Amniotic stem cell (primary cell): ENCODE measurements at places on chromosomes 4 and X.
A peak's percentile ranks its signal among the peaks of the same experiment; 100 is the strongest.

DNA sequence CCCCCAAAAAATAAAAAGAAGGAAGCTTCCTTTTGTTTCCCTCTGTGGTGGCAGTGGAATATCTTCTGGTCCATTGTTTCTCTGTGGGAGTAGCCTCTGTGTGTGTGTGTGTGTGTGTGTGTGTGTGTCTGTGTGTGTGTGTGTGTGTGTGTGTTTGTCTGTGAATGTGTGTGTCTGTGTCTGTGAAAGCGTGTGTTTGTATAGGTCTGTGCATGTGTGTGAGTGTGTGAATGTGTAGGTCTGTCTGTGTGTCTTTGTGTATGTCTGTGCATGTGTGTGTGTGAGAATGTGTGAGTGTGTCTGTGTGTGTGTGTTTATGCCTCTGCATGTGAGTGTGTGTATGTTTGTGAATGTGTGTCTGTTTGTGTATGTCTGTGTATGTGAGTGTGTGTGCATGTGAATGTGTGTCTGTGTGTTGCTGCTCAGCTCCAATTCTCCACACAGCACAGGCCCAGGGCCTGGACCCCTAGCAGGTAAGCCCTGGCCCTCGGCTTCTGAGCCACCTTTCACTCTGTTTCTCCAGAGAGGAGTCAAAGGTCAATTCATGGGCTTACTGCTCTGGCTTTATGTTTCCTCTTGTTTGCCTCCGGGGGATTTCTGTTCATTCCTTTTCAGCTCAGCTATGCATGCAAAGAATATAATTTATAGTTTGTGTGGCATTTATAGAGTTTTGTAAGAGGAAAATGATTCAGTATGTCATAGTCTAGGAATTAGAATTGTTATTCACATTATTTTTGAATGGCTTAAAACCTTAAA lies 89.8 kb downstream of the UCHL1 start:
- DNase-seq, result no peak

- DNase-seq, result no peak
Measured at GRCh38 chr4:93144644-93145043, 683.9 kb upstream of the ATOH1 start.

GRCh38 chr4:146916479-146917076 lies 29.1 kb downstream of the TTC29 start:
- peak; percentile 40 for DNase-seq

DNA sequence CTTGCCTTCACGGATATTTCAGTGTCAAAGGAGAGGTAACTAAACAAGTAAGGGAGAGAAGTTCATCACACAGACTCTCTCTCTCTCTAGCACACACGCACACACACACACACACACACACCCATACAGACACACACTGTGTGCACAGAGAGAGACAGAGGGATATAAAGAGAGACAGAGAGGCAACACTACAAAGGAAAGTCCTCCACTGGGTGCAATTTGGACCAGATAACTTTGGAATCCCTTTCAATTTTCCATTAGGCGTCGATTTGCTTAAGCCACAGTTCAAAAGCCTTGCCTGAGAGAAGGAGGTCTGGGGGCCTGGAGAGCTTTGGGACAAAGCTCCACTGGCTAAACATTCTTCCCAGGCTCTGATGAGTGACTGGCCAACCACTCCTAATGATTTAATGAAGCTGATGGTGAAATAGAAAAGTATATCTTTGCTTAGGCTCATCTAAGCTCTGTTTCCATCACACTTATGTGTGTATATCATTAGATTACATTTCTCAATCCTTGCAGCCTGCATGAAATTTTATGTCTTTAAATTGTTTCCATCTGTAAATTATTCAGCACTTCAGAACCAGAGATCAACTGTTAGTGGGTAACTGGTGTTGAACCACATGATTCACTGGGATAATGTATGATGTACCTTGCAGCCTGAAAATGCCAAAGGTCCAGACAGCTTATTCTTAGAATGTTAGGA lies 180.8 kb downstream of the MAGEB17 start:
- DNase-seq, result no peak

- DNase-seq, result no peak
Measured at GRCh38 chr4:127463883-127464282, 168.9 kb upstream of the INTU start.

- DNase-seq, result no peak
Measured at GRCh38 chrX:124488412-124489161, 142.2 kb downstream of the SH2D1A start.

GRCh38 chrX:46587753-46588171 lies 14.2 kb downstream of the CHST7 start:
- DNase-seq, result no peak

DNA sequence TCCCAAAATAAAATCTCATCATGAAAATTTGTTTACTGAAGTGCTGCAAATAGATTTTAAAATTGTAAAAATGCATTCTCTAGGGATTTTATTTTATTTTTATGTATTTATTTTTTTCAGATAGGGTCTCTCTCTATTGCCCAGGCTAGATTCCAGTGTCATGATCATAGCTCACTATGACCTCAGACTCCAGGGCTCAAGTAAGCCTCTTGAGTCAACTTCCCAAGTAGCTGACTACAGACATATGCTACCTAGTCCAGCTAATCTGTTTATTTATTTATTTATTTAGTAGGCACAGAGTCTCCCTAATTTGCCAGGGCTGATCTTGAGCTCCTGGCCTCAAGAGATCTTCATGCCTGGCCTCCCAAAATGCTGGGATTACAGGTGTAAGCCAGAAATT lies 317.7 kb upstream of the ANXA10 start:
- DNase-seq, result no peak

DNA sequence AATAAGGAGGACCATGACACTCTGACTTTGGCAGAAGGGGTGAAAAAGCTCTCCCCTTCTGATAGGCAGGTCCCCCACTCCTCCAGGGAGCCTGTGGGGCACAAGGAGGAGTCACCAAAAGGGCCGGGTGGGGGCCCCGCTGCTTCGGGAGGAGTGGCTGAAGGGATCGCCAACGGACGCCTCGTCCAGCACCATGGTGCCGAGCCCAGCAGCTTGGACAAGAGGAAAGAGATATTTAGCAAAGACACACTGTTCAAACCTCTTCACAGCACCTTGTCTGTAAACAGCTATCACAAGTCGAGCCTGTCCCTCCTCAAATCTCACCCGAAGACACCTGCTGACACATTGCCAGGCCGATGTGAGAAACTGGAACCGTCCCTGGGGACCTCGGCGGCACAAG lies 105.6 kb downstream of the STOX2 start:
- no peak for DNase-seq

- DNase-seq, result no peak
Measured at GRCh38 chrX:39304746-39305145, 503.5 kb downstream of the MID1IP1 start.

DNA sequence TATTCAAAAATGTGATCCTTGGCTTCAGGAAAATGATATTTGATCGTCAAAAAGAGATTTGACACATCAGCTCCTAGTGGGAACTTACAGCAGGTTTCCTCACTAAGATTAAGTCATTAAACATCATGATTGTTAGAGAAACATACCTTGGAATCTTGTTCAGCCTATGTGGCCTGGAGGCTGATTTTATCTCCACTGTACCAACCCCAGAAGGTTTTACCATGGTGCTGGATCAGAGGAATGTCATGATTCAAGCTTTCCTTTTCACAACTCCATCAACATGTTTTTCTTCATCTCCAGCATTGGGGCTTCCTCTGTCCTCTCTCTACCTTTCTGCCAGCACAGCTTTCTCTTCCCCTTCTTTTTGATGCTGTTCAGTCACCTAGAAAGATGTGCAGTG lies 68.4 kb upstream of the MID1IP1 start:
- DNase-seq, result no peak

GRCh38 chrX:48003758-48004457 lies at the start of gene ZNF182:
TSS of gene ZNF182 (minus strand) at chrX:48003989. CDS start at chrX:48002609, 1,380 bp downstream.
- DNase-seq, result peak; percentile 52

DNA sequence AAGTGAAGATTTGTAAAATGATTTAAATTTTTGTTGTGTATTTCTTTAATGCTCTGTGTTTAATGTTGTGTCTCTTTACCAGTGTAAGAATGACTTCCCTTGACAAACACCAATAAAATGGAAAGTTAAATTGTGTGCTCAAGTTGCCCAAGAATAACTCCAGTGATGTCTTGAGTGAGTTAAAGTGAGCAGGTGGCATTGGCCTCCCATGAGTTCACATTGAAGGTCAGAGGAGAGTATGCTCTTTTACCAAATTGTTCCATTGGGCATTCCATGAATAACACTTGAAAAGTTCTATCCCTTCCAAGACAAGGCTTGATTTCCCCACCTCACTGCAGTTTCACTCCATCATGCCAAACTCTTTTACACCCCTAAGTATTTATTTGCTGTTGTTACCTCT lies 4.5 kb downstream of the ANXA5 start:
- no peak for DNase-seq

- DNase-seq, result no peak
Measured at GRCh38 chr4:6502747-6503465, 30.5 kb upstream of the PPP2R2C start.

DNA sequence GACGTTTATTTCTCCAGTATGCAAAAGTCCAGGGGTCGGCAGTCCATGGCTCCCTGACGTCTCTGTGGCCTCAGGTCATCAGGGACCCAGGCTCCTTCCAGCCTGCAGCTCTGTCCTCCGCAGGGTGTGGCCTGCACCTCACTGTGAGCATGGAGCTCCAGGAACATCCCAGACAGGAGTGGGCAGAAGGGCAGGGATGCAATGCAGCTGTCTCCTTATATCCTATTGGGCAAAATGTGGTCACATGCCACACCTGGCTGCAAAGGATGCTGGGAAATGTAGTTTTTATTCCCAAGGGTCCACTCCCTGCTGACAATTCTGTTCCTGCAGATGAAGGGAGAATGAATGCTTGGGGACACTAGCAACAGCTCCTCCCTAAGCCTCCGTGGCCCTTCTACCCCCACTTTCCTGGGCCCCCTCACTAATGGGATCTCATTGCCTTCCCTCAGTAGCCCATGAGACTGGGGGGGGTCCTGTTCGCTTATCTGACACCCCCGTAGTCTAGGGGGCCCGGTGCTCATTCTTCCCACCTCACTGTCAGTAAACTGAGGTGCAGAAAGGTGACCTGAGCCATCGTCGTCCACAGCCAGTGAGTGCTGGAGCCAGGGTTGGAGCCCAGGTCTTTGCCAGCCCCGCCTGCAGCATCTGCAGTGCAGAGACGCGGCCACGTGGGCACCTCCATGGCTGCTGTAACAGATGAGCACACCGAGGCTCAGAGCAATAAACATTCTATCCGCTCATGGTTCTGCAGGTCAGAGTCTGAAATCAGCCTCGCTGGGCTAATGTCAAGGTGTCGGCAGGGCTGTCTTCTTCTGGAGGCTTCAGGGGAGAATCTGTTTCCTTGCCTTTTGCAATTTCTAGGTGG lies 5.9 kb upstream of the GRPEL1 start:
- no peak for DNase-seq

DNA sequence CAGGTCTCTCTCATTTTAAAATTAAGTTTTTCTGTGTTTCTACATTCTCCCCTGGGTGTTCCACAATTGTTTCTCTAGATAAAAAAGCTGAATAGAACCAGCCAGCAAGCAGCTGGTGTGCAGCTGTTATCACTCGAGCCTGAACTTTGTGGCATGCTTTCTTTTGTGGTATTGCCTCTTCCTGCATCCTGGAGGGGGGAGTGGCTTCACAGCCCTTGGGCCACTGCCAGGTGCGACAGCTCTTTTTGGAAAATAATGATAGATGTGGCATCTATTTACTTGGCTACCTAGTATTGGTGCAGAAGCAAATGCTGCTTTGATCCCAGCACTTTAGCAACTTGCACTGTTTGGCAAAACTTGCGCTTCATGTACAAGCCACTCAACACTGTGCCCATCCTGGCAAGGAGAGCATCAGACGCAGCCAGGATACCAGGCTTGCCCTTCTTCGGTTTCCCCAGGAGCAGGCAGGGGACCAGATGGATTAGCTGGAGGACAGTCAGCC lies 69.4 kb downstream of the HMGB2 start:
- DNase-seq, result no peak

DNA sequence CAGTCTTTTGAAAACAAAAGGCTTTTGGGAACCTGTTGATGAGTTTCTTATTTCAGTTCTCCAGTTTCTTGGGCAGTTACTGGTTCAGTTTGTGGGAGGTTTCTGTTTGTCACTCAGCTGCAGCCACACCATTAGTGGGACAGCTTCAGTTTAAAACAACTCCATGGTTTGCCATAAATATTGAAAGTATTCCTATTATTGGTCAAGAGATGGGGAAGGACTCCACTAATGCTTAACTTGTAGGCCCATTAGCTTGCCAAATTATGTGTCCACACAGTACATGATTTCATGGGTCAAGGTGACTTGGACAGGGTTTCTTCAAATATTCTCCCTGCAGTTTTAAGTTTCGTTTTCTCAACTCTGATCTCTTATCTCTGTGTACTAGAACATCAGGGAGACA lies 15.5 kb upstream of the ASIC5 start:
- DNase-seq, result no peak

DNA sequence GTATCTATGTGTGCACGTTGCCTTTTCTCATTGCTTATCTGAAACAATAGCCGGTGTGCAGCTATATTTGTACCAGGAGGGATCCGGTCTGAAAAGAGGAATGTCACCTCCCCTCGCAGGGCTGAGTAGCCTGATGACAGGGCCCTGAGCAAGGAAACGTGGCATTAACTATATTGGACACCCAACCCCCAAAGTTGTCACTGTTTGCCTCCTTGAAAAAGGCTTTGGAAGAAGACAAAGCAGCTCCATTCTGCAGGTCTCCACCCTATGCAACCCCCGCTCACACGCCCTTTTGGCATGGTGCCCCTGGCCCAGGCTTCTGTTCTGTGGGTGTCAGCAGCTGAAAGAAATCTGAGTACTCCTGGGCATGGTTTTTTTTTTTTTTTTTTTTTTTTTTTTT lies 8.2 kb downstream of the PRRG3 start:
- no peak for DNase-seq
